ENCODE measurements at places on chromosomes 5 and 9.
A peak's percentile ranks its signal among the peaks of the same experiment; 100 is the strongest.

DNA sequence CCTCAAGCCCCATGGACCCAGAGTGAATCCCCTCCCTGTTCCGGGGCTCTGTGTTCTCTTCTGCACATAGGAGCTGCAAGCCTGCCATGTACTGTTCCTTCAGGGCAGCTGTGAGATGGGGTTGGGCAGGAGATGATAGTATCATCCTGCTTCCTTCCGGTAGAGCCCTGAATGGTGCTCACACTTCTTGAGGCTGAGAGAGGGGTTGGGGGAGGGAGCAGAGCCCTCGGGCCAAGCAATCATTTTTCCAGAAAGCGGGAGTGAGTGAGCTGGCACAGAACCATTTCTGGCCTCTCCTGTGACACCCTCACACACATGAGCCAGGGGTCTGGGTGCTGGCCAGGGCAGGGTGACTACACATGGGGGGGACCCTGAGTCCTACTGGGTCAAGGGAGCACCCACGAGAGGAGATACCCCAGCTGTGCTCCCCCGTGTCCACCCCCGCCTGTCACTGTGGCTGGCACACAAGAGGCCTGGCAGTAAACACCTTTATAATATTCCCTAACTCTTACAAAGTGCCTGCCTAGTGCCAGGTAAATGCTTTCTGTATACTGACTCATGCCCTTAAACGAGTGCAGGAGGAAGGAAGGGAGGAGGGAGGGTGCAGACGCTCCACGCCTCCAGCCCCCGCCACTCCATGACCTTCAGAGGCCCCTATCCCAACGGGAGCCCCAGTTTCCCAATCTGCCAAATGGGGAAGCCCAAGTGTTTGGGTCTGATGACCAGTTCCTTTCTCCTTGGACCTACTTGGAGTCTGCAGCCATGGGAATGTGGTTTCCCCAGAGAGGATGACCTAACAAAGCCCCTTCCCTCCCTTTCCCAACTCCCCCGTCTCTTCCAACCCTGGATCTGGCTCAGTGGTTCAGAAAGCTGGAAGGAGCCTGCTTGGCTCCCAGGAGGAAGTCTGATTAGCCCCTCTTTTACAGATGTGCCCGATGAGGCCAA is 15.5 kb downstream of the AKNA start:
- no peak for DNase-seq

DNA sequence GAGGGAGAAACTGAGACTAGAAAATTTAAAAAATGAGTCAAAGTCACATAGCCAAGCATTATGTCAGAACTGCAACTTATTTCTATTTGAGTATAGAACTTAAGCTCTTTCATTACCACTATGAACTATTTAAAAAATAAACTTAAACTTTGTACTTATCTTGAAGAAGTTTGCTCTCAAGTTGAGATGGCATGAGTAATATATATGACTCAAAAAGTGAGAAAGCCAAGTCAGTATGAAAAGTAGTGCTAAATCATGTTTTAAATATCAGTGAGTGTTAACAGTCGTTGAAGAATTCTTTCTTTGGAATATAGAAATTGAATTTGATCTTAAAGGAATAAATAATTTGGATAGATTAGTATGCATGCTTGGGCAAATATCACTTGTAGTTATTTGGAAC is 36.3 kb upstream of the CDH10 start:
- no peak for DNase-seq

DNA sequence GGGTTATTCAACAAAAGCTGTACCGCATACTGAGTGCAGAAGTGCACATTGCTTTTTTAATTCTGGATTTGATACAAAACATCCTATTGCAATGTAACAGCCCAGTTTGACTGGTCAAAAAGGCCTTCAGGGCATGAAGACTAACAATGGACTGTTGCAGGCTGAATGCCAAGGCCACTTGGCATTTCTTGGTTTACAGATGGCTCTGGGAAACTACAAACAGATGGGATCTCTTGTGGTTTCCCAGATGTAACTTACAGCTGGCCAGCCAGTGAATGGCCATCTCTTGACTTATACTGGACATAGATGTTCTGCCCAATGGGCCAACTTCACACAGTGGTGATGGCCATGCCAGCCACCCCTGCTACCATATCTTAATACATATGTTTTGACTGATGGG is 36.8 kb downstream of the UGT3A2 start:
- no peak for DNase-seq

- DNase-seq: no peak
Observed at GRCh38 chr5:179240561-179240960, 104.7 kb downstream of the ADAMTS2 start.

- no peak for DNase-seq
Observed at GRCh38 chr9:11946531-11946930, 746.7 kb upstream of the TYRP1 start.

- no peak for DNase-seq
Observed at GRCh38 chr5:119031011-119031886, 39.6 kb upstream of the DMXL1 start.

DNA sequence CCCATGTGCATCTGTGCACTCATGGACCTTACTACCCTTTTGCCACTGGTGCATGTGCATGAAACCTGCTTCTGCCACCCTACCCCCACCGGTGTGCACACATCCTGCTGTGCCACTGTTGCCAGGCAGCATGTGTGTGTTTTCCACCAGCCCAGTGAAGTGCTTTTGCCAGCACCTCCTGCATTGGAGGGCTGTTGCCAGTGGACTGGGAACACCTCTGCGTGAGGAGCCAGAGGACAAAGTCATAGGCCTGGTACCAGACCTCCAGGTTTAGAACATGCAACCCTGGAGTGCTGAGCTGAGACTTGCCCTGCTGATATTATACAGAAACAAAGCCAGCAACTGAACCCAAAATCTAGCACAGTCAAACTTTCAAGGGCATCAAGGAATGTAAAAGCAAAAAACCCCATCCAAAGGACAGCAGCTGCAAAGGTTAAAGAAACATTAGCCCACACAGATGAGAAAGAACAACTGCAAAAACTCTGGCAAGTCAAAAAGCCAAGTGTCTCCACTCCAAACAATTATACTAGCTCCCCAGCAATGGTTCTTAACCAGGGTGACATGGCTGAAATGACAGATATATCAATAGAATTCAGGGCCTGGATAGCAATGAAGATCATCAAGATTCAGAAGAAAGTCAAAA is 70.6 kb upstream of the PTPN3 start:
- no peak for DNase-seq

- no peak for DNase-seq
Observed at GRCh38 chr9:135592625-135593024, 31.1 kb downstream of the PAEP start.

- DNase-seq: peak; percentile 60
Observed at GRCh38 chr5:87138091-87138805, 129.4 kb upstream of the RASA1 start.

GRCh38 chr9:6897207-6897822 is 139.5 kb downstream of the KDM4C start:
- no peak for DNase-seq

DNA sequence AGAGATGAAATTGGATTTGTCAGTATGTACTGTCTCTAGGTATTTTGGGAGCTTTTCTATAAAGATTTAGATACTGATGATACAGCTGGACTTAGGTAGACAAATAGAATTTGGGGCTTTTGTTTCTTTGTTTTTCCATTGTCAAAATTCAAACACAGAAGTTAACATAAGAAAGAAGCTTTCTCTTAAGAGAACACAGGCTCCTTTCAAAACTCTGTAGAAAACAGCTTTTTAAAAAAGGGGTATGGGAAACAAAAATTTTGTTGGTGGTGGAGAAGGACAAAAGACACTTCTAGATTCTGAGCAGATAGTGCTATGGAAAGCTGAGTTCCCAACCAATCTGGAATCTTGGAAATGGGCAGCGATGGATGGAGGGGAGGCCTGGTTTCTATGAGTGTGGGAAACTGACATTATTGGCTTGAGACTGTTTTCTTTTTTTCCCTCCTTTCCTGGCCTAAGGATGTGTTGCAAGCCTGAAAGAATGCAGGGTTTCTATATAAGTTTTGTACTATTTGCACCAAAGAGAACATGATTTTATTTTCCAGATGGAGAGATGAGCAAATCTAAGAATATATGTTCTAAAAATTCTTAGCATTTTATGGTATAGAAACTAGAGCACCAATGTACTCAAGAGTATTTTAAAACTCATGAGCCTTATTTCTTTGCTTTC is 240.0 kb downstream of the PRR16 start:
- DNase-seq: no peak

DNA sequence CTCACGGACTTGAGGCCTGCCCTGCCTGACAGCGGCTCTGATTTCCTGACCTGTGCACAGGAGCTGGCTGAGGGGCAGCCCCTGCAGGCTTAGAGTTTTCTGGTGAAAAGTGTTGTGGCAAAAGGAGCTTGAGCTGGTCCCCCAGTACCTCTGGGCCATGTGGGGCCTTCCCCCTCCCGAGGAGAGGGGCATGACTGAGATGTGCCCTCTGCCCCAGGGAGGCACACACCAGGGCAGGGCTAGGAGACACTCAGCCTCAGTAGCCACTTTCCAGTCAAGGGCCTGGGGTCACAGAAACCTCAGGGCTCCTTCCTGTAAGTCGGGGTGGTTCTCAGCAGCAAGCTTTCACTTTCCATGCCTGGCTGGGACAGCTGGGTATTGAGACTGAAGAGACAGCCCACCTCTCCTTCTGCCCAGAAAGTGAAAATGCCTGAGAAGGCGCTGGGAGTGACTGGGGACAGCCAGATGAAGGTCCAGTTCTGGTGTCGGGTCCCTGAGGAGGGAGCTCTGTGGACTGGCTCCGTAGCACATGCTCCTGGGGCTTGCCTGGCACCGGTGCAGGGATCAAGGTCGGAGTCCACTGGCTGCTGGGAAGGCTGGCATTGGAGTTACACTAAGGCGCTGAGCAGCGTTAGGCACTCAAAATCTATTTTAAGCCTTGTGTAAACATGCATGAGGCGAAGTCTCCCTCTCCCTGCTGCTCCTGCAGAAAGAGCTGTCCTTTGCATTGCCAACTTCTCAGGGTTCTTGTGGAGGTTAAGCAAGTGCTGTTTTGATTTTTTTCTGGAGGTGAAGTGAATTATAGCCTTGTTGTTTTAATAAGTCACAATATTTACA is 394.9 kb downstream of the GADD45G start:
- peak; percentile 54 for DNase-seq

DNA sequence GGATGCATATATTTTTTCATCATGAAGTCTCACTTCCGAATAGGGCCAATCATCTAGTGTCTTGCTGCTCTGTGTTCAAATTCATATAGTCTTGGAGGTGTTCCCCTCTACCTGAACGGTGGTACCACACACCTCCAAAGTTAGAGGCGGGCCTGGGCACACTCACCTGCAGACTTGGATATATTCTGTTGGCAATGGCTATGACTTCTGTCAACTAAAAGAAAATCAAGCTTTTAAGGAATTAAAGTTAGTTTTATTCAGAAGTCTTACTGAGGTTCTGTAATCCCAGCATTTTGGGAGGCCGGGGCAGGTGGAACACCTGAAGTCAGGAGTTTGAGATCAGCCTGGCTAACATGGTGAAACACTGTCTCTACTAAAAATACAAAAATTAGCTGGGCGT is 2.6 kb upstream of the NIPAL4 start:
- no peak for DNase-seq

DNA sequence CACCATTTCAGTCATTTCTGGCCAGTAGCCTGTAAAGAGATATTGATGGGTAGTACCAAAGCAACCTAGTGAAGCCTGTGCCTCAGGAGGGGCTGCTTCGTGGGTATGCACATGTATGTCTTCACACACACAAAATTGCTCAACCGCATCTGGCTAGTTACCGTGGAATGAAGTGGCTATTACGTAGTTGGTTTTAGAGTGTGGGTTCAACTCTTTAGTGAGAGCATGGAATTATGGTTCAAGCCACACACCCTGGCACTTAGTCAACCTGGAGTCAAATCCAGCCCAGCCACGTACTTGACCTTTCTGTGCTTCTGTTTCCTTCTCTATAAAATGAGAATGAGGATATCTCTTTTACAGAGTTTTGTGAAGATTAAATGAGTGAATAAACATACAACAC is 174.9 kb downstream of the TTC39B start:
- no peak for DNase-seq

- DNase-seq: peak; percentile 25
Observed at GRCh38 chr5:15354021-15354420, 146.0 kb upstream of the FBXL7 start.

DNA sequence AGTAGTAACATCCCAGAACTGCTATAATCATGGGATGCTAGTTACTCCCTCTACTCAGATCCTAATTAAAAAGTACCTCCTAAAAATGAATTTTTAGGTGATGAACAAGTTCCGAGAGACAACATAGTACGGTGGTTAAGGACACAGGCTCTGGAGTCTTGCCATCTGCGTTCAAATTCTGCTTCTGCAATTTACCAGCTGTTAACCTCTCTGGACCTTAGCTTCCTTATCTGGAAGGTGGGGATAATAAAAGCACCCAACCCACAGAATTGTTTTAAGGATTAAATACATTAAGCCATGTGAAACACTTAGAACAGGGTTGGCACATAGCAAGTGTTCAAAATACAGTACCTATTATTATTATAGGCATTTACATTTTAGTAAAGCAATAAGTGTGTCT is 77.5 kb upstream of the XPA start:
- DNase-seq: no peak

GRCh38 chr9:5112646-5113045 is 72.8 kb downstream of the INSL6 start:
- no peak for DNase-seq

DNA sequence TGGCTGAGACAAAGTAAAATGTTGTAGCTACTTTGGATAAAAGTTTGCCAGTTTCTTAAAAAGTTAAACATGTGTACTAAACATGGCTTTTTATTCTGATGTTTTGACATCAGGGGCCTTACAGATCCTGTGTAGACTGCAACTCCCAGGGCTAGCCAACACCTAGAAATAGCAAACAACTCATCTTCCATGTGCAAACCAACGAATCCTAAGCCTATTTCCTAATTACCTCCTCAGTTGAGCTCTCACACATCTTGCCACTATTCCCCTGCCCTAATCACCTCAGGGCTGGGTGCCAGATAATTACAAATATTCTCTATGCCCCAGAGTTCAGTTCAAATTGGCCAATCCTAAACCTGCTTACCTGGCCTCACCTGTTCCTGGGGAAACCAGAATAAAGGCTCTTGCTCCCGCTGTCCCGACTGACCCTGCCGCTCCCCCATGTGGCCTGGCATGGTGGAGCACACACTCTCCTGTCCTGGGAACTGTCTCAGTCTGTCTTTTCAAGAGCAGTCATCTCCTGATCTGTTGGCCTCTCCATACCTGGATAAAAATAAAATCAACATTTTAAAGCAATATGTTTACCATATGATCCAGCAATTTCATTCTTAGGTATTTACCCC is 37.1 kb upstream of the FAM169A start:
- DNase-seq: no peak

GRCh38 chr9:124752967-124753366 is 18.1 kb downstream of the NR6A1 start:
- no peak for DNase-seq

- DNase-seq: no peak
Observed at GRCh38 chr9:93574900-93575795, 1.2 kb upstream of the PHF2 start.

GRCh38 chr5:121954086-121954485 is 7.7 kb upstream of the SRFBP1 start:
- no peak for DNase-seq

DNA sequence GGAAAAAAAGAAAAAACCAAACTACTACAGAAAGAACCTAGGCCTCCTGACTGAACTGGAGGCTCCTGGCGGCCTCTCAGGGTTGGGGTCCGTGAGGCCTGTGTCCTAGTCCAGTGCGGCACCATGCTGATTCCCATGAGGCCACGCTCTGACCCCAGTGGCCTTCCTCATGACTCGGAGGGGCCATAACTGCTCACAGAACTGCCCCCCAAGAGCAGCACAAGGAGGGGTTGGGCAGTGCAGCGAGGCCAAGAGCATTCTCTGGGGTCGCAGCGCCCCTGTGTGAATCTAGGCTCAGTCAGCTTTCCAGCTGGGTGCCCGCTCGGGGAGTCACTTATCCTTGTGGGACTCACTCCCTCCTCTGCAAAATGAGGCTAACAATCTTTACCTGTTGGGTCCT is 79.3 kb upstream of the FBXW11 start:
- no peak for DNase-seq

Data from muscle of arm (tissue), 14 donors.